Breast epithelium (tissue), 4 donors: ENCODE measurements at places on chromosomes 4 and X. TPM values are rescaled to one million over a fixed set of nuclear protein-coding genes. Genes with fewer than 3 reads are reported as not detected.

DNA sequence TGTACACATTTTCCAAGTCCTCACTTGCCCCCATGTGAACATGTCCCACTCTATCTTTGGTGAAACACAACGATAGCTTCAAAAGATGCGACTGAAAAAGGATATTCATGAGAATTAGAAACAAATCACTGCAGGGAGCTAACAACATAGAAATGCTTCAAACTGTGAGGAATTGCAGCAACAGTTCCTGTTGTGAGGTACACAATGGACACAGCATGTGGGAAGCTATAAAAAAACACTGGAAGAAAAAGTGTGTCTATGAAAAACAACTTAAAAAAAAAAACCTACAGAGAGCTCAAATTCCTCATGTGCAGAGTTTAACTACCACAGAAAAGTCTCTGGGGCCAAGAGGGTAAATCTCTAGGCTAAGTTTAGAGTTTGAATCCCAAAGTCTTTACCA, 51.6 kb upstream of the BLTP1 start:
- no peak overlapping the region for H3K4me3 ChIP-seq
- H3K27me3 ChIP-seq: no peaks in the 10 kb centered on the region
- no peaks in the 10 kb centered on the region for H3K36me3 ChIP-seq
- H3K4me1 ChIP-seq: no peaks in the 10 kb centered on the region
- no peak overlapping the region for H3K27ac ChIP-seq

DNA sequence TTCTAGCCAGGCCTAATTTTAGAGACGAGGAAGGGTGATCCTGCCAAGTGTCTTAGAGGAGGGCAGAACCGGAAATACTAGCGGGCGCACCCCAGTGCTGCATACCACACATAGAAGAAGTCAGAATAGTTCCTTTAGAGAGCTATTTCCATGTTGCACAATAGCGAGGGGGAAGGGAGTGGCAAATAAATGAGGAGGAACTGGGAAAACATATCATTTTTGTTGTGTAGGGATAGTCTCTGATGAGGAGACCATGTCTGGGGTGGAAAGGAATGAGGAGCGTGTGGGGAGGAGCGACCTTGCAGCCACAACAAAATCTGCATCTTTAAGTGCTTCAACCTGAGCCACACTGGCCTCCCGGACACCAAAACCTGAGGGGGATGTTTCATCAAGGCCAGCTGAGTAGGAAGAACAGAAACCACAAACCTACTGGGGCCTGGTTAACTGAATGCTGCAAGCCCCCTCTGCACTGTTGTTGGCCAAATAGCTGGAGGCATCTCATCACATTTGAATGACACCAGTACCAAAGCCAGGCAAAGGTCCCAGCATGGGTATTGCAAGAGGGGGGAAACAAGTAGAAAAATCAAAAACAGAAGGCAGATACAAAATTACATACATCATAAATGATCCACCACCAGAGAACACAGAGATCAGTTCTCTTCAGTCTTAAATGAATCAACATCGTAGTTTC, 26.7 kb upstream of the C1QTNF7 start:
- H3K4me1 ChIP-seq: no peaks in the 10 kb centered on the region
- H3K36me3 ChIP-seq: no peaks in the 10 kb centered on the region
- peak overlapping the region; percentile 66 for H3K27ac ChIP-seq
- no peak for DNase-seq
- no peak overlapping the region for H3K4me3 ChIP-seq
- no peaks in the 10 kb centered on the region for H3K27me3 ChIP-seq

The MAPK10 gene
- 24.6 TPM for total RNA-seq

- no peak for DNase-seq
- H3K4me1 ChIP-seq: no peaks in the 10 kb centered on the region
- H3K4me3 ChIP-seq: no peak overlapping the region
- H3K27ac ChIP-seq: no peak overlapping the region
- no peaks in the 10 kb centered on the region for H3K27me3 ChIP-seq
- no peaks in the 10 kb centered on the region for H3K36me3 ChIP-seq
Observed at GRCh38 chr4:742742-743311, 37.2 kb downstream of the PCGF3 start.

The MAGIX gene
- total RNA-seq: 1.3 TPM

The LRIT3 gene
- total RNA-seq: 0.66 TPM

- no peak for DNase-seq
- H3K27me3 ChIP-seq: no peaks in the 10 kb centered on the region
Observed at GRCh38 chrX:43225626-43226328, 430.3 kb upstream of the MAOA start.

The TEC gene
- total RNA-seq: 5.4 TPM

- no peak overlapping the region for H3K4me3 ChIP-seq
- no peaks in the 10 kb centered on the region for H3K4me1 ChIP-seq
- no peak overlapping the region for H3K27ac ChIP-seq
Observed at GRCh38 chrX:121301356-121301755, 253.9 kb downstream of the GLUD2 start.

GRCh38 chr4:184403384-184403781, 71.0 kb downstream of the IRF2 start:
- DNase-seq: no peak
- no peaks in the 10 kb centered on the region for H3K4me1 ChIP-seq
- H3K36me3 ChIP-seq: no peaks in the 10 kb centered on the region
- H3K27me3 ChIP-seq: no peaks in the 10 kb centered on the region
- H3K4me3 ChIP-seq: no peak overlapping the region

DNA sequence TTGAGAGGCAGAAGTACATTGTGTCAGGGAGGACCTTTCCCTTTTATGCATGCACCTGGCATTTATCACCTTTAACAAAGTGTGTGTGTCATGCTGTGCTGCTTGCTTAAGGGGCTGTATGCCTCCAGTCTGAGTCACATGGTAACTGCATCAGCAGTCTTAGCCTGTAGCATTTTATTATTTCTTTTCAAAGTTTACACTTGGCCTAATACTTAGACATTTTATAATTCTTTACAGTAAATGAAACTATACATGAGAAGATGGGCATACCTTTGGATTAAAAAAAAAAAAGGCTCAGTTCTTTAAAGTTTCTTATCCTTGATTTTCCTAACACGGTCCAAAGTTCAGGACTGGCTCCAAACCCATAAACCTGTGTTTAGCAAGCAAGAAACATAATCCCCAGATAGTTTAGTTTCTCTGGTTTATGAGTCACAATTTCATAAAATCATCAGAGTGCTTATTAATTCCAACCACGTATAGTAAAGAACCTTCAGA, 14.6 kb downstream of the NPNT start:
- no peak overlapping the region for H3K27ac ChIP-seq
- H3K36me3 ChIP-seq: no peaks in the 10 kb centered on the region
- no peaks in the 10 kb centered on the region for H3K4me1 ChIP-seq
- no peak for DNase-seq

The ABCG2 gene
- total RNA-seq: 8.6 TPM

GRCh38 chr4:27985522-27985921, 1124.9 kb downstream of the STIM2 start:
- no peaks in the 10 kb centered on the region for H3K4me1 ChIP-seq
- no peaks in the 10 kb centered on the region for H3K36me3 ChIP-seq
- H3K4me3 ChIP-seq: no peak overlapping the region
- no peak overlapping the region for H3K27ac ChIP-seq
- H3K27me3 ChIP-seq: no peaks in the 10 kb centered on the region
- no peak for DNase-seq

DNA sequence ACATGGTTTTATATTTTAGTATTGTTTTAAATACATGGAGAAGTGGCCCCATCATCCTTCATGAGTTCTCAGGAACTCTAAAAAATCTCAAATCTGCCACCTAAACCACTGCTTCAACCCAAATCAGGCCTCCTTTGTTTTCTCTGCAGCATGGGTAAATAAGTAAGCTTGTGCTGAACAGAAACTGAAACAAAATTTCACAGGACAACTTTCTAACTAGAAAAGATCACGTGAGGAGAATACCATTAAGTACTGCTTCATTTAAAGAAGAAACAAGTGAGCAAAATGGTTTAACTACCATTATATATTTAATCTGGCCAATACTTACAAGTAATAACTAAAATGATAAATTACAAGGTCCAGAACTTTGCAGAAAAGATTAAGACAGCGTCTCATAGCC, 2.5 kb downstream of the ARAP2 start:
- no peaks in the 10 kb centered on the region for H3K27me3 ChIP-seq
- H3K4me1 ChIP-seq: peaks cover 5% of the 10 kb centered on the region
- H3K27ac ChIP-seq: no peak overlapping the region
